ENCODE measurements at places on chromosomes 11 and 22.
A peak's percentile ranks its signal among the peaks of the same experiment; 100 is the strongest.

DNA sequence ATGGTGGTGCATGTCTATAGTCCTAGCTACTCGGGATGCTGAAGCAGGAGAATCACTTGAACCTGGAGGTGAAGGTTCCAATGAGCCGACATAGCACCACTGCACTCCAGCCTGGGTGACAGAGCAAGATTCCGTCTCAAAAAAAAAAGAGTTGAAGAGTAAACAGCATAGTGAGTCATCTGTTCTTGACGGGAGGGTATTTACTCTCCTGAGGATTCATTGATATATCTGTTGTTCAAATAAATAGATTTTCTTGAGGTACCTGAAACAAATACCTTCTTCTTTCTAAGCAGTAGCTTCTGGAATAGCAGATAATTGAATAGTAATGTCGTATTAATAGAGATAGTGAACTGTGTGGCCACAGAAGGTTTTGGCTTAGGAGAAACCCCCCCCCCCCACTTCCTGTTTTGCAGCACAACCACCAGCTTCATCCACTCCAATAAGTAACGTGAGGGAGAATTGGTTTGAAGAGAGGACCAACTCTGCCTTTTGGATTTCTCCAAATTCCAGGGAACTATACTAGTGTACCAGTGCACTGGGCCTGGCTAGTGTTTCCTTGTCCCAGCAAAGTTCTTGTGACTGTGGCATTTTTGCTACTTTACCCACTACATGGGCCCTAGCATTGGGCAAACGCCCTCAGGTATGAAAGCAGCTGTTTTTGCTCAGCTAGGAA lies 90.0 kb downstream of the PRMT3 start:
- DNase-seq = no peak

- DNase-seq = no peak
Observed at GRCh38 chr11:96741068-96741467, 351.3 kb downstream of the JRKL start.

DNA sequence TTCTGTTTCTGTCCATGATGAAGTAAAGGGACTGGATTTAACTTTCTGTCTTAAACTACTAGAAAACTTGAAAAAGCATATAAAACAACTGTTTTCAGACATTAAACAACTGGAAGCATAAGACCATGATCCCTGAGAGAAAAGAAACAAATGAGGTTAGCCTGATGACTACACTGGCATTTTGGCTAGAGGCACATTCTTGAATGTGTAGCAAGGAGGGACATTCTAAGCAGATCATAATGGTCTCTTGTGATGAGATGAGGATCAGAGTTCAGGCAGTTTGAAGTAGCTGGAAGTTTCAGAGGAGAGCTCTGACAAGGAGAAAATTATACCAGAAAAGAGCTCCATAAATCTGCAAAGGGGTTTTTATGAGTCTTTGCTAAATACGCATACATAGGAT lies 75.4 kb downstream of the AASDHPPT start:
- no peak for DNase-seq

DNA sequence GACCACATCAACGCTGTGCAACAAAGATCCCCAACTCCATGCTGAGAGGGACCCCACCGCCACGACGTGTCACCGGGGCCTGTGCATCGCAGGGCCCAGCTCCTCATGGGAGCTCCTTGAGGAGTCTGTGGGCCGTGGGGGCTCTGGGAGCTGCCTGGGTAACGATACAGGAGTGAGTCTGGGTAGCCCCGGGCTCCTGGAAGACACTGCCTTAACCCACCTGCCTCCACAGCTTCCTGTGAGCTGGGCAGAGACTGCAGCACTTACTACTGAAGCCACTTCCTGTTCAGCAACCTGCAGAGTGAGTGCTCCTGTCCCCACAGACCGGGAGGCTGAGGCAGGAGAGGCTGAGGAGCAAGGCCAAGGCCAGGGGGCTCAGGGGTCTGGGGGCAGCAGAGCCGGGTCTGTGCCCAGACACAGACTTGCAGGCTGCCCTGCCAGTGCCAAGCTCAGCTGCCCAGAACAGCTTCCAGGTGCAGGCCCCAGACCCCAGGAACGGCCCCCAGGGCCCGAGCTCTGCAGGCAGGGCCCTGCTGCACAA lies 226.7 kb downstream of the BRD1 start:
- no peak for DNase-seq

- DNase-seq = no peak
Observed at GRCh38 chr22:48798281-48799226, 1029.1 kb downstream of the BRD1 start.

DNA sequence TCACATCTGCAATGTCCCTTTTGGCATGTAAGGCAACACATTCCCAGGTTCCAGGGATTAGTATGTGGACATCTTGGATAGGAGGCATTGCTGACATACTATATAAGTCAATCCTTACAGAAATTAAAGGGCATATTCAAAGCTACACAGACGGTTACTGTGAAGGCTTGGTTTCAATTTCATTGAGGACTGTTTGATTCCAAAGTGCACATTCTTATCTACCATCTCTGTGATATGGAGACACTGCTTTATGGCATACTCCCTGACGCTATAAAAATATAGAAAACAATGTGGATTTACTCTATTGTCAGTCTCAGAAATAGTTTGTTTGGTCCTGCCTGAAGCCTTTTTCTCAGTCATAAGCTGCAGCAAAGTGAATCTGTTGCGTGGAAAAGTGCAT lies 1486.7 kb downstream of the FAM181B start:
- DNase-seq = no peak

GRCh38 chr11:129225190-129225589 lies 33.1 kb upstream of the ARHGAP32 start:
- no peak for DNase-seq

- DNase-seq = no peak
Observed at GRCh38 chr22:50250249-50250554, 863 bp downstream of the HDAC10 start.

DNA sequence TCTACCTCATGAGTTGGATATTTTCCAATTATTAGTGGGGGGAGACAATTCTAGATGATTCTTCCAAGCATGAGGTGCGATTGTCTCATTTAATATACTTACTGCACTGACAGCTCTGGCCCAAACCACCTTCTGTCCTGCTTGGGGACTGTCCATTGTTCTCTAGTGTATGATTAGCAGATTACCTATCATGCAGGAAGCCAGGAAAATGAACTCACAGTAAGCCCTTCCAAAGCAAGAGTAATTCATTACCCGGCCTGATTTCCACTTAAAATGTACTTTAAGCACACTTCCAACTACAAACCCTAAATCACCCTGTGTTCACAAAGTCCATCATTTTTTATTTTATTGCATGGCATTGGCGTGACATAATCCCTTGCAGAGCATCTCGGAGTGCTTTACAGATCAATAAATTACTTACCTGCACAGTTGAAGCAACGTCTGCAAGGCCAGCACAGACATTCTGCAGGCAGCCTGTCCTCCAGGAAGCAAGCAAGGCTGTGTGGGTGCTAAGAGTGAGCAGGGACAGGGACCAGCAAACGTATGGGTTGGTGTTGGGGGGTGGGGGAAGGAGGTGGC lies 838.2 kb downstream of the NTM start:
- no peak for DNase-seq

DNA sequence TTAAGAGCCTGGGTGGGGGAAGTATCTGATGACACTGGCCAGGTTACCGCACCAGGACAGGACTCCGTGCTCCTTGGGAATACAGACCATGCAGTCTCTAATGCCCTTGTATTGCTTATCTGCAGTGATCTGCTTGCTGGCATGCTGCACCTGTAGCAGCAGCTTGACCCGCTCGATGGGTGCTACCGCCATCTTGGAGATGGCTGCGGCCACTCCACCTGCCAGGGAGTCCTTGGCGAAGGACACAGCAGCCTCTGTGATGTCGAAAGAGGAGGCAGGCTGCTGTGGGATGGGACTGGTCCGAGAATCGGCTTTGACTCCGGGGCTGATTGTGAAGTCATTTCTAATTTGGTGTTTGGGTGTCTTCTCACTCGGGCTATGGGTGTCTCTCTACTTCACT lies 3.1 kb downstream of the WBP2NL start:
- no peak for DNase-seq

DNA sequence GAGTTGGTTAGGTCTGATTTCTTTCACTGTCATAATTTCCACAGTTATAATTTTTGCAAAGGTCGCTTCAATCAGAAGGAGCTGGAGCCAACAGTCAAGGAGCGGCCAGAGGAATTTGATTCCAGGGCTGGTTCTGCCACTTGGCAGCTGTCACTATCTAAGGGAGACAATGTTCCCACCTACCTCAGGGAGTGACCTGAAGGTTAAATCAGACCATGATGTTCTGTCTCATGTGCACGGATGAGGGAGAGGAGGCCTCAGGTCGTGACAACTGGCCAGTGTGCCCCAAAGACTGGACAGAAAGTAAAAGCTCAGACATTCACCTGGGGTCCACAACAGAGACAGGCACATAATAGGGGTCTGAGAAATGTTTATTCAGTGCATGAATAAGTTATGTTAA lies 7.6 kb downstream of the MRGPRD start:
- DNase-seq = no peak

GRCh38 chr11:3959903-3960265 lies 104.4 kb downstream of the STIM1 start:
- DNase-seq = no peak

DNA sequence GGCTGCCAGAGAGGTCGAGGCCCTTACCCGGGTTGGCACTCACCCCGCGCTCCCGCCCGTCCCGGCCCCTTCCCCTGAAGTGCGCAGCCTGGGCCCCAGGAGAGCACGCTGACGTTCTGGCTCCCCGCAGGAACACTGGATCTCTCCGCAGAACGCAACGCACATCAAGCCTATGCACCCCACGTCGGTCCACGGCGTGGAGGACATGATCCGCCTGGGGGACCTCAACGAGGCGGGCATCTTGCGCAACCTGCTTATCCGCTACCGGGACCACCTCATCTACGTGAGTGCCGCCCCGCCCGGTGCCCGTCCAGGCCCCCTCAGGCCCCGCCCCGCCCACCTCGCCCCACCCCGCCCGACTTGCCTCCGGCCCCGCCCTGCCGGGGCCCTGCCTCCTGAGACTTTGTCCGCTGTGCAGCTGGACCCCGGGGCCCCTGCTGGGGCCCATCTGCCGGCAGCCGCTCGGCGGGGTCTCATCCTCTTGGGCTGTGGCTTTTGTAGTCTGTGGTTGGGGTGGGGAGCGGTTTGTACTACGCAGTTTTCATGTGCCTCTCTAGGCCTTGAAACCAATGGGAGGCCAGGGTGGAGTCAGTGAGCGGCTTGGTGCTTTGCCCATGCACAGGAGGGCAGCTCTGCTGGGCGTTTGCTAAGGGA lies 19.7 kb downstream of the MYO7A start:
- no peak for DNase-seq

DNA sequence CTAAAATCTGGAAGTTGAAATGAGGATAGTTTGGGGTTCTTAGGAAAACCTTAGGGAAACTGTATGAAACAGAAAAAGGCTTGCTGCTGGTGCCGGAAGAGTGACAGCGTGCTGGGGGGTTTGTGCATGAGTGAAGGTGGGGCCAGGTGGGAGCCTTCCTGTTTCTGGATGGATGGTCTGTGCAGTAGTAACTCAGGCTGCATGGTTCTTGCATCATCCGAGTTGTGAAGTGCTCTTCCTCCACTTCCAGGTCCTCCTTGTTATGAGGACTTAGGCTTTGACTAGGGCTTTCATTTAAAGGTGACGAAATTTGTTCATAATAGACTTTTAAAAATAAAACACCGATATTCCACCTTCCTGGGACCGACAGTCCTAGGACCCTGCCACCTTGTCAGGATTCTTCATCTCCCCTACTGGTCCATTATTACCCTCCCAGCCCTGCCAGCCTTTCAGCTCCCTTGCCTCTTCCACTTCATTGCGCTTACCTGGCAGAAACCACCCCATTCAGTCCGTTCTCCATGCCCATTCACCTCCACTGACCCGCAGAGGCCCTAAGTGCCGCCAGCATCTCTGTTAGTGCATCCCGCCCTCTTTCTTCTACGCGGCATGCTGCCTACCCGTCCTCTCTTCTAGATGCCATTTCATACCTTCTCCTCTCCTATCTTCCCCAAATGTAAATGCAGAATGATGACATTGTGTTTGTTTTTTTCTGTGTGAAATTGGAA lies 47.3 kb downstream of the PPFIA1 start:
- DNase-seq = no peak

DNA sequence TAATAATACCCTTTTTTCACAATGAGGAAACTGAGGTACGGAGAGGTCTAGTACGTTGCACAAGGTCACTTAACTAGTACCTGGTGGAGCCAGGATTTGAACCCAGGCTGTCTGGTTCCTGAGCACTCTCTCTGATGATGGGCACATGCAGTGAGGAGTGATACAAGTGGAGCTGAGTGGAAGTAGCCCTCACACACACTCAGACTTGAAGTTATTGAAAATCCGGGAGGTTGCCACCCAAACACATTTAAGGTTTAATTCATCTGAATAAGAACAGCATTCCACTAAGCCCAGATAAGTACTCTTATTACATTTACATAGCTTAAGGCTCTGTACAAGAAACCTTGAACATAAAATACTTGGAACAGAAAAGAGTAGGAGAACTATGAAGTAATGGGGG lies 4.8 kb downstream of the GRAP2 start:
- DNase-seq = no peak

- peak; percentile 43 for DNase-seq
Observed at GRCh38 chr11:73242251-73243092, 24.4 kb downstream of the P2RY2 start.

DNA sequence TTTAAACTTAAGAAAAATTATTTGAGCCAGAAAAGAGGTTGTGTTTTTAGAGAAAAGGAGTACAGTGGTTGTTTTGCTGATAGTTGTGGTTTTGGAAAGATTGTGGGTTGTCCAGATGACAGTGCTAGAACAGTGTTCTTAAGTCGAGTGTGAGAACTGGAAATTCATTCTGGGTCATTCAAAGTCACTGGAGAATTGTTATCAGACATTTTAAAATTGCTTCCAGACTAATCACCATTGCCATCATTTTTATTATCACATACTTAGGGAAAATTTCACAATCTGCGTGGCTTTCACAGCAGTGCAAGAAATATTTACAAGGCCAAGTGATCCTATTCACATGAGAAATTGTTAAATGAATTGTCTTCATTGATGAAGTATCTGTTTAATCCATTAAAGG lies 242.2 kb upstream of the DDI1 start:
- no peak for DNase-seq

- no peak for DNase-seq
Observed at GRCh38 chr11:120043328-120043945, 94.5 kb downstream of the TRIM29 start.

DNA sequence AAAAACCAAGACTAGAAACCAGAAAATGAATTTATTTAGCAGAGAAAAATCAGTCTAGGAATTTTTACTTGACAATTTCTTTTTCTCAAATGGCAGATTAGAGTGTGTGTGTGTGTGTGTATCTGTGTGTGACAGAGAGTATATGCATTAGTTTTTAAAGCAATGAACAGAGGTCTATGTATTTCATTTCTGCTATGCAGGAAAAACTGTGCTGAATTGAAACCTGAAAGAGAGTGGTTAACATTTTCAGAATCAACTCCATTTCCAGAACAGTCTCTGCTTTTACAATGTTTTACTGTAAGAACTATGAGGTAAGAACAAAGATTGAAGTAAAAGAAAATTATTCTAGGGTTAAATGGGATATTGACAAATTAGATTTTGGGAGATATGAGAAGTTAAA lies 114.8 kb downstream of the GRM5 start:
- DNase-seq = no peak
